ENCODE measurements at places on chromosomes 7 and 10. TPM values are rescaled to one million over a fixed set of nuclear protein-coding genes. Genes with fewer than 3 reads are reported as not detected.

- no peak for DNase-seq
Measured at GRCh38 chr10:74025380-74025978, 27.6 kb downstream of the VCL start.

Gene NPTX2
- total RNA-seq = not detected

Gene HOXA9
- total RNA-seq = not detected

DNA sequence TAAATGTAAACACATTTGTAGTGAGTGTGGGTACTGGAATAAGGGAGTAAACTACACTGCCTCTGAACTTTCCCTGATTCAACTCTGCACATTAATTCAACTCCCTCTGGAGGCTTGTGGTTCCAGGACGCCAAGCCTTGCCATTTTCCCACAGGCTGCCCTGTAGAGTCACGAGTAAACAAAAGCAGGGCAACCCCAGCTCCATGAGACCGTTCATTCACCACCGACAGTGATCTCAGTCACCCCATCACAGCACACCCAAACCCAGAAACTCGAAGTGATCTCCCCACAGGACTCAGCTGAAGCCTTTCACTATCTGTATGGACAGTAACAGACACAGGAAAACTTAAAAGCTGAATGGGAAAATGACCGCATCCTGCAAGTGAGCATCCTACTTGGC is 218.8 kb upstream of the FRMD4A start:
- DNase-seq = no peak

DNA sequence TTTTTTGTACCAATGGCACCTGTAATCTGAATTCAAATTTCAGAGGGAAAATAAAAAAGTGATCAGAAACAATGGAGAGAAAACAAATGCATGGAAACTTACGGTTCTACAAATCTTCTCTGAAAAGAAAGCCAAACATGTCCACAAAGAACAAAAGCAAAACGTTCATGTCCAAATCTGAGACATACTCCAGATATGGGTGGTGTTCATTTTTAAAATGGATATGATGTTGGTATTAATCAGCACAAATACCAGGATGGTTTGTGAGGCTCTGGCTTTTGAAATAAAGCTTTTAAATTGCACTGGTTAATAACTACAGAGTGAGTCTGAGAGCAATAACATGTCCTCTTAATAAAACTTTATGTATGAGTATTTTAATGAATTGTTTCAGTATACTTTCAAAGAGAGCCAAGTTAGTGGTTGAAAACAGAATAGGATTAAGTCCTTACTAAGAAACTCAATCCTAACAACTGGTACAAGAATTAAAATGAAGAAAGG is 366.4 kb downstream of the INHBA start:
- DNase-seq = no peak

Gene ITPRID1
- total RNA-seq = not detected

DNA sequence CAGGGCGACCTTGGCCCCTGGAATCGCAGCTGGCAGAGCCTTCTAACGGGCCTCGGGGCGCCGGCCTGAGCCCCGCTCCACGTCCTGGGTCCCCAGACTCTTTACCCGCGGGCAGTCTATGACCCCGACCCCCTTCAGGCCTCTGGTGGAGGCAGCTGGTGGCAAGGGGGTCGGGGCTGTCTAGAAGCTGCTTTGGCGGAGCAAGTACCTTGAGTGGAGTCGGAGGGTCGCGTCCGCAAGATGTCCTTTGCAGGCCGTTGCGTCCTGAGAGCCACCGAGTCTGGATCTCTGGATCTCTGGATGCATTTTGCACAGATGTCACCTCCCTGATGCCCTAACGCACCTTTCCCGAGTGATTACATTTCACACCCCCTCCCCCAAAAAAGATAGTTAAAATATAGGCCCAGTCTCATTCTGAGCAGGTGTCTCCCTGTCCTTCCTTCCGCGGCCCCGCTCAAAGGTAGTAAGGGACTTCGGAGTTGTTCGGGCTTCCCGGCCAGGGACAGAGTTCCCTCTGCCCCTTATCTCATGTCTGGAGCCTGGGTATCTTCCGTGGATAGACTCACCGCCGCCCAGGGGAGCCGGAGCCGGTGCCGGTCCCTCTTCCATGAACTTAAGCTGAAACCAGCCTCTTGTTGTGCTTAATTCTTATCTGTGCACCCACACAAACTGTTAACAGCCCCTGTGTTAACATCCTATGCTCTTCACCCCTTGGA is 457 bp downstream of the ACADSB start:
- DNase-seq = peak; percentile 76

Gene MEOX2
- not detected for total RNA-seq

GRCh38 chr10:132707776-132708171 is 78.2 kb downstream of the NKX6-2 start:
- DNase-seq = no peak

Gene COX19
- total RNA-seq = 15.3 TPM

GRCh38 chr7:6653071-6654003 is 16.2 kb downstream of the ZNF316 start:
- no peak for DNase-seq

- no peak for DNase-seq
Measured at GRCh38 chr10:119006451-119007210, 22.9 kb upstream of the NANOS1 start.

Gene AASS
- 0.47 TPM for total RNA-seq

GRCh38 chr7:99772565-99772964 is 11.4 kb downstream of the CYP3A4 start:
- no peak for DNase-seq

Gene ARPC1A
- 76.0 TPM for total RNA-seq

GRCh38 chr7:129675521-129675920 is 64.0 kb downstream of the NRF1 start:
- no peak for DNase-seq

- no peak for DNase-seq
Measured at GRCh38 chr7:77262316-77262715, 62.7 kb upstream of the FGL2 start.

- DNase-seq = no peak
Measured at GRCh38 chr10:22911889-22912762, 15.7 kb upstream of the ARMC3 start.

Gene FAM180A
- not detected for total RNA-seq

DNA sequence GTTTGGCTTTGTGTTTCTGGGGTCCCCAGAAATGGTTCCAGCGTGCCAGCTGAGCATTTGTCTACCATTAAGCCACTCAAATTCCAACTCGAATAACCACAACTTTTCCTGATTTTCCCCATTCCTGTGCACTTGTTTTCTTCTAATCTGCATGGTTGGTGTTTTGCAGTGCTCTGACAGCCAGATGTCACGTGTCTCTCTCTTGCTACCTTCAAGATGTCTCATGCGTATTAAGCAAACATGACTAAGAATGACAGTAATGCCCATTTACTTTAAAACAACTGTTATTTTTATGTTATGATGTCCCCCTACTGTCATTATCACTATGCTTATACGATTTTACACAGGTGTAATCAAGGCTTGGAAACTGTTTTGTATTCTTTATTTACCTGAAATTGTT is 35.2 kb upstream of the MXI1 start:
- no peak for DNase-seq

DNA sequence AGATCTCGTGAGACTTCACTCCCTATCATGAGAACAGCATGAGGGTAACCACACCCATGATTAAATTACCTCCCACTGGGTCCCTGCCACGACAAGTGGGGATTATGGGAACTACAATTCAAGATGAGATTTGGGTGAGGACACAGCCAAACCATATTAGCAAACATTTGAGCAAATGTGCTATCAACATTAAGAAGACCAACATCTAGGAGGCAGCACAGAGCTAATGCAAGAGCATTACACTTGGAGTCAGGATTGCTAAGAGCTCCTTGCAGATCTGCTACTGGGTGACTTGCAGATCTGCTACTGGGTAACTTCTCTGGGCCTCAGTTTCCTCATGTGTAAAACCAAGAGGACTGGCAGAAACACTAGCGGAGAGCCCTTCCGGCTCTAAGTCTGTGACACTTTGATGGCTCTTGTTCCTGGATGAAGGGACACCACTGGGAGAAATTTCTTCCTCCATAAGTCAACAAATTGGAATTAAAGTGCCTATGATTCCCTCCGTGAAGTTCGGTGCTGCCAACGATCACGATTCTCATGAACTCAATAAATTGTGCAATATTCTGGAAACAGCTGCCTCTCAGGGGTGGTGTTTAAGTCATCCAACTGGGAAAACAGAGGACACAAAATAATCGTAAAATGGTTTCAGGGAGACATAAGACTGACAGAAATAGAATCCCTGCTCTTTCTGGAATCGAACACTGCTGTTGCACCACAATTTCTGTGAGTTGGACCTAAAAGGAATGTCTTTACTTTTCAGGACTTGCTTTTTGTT is 115.8 kb upstream of the ITGB1 start:
- no peak for DNase-seq

DNA sequence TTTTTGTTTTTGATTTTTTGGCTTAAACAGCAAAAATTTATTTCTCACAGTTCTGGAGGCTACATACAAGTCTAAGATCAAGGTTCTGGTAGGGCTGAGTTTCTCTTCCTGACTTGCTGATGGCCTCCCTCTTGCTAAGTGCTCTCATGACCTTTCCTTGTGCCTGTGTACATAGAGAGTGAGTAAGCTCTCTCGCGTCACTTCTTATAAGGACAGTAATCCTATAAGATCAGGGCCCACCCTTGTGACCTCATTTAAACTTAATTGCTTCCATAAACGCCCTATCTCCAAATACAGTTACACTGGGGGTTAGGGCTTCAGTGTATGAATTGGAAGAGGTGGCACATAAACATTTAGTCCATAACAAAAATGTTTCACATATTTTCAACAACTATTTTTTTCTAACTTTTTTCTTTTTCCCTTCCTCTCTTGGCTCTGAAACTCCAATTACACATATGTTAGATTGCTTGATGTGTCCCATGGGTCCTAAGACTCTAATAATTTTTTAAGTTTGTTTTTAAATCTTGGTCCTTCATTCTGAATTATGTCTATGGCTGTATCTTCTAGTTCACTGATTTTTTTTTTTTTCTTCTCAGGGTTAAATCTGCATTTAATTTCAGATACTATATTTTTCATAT is 149.8 kb downstream of the HBP1 start:
- no peak for DNase-seq

DNA sequence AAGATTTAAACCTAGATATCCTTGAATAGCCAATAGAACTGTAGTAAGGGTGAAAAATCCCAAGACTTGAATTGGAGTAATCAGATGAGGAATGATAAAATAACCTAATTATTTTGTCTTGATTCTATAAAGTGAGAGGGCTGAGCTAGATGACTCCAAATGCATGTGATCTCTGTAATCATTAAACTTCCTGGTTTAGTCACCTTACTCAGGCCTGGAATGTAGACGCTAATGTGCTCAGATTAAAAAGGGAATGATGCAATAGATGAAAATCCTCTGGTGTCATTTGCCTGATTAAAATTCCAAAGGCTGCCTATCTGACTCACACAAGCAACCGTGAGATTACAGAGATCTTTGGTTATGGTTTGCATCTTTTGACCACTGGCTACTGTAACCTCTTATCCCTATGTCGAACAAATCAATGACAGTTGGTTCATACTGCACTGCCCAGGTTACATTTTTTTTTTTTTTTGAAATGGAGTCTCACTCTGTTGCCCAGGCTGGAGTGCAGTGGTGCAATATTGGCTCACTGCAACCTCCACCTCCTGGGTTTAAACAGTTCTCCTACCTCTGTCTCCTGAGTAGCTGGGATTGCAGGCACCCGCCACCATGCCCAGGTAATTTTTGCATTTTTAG is 2.9 kb upstream of the HKDC1 start:
- no peak for DNase-seq

- no peak for DNase-seq
Measured at GRCh38 chr10:44760513-44760912, 150.6 kb upstream of the TMEM72 start.

DNA sequence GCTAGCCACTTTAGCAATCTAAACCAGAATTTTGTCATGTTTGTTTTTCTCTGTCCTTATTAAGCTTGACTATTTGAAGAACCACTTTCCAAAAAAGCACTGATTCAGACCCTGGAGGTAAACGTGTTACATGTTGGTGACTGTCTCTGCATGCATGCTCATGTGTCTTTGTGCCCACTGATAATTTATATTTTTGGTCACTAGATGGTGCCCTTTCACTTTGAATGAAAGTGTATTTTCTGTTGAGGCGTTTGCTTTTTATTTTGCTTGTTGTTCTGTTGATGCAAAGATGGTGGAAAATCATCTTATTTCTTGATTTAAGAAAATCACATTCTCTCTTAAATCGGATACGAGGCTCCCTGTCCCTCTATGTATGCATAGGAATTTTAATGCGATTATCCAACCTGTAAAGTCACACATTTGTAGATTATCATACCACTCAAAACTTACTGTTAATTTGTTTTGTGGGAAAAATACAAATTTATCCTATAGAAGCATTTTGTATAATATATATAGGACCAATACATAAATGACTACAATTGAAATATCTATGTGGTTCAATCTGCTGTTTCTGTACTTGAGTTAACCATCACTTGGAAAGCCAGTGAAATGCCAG is 269.3 kb downstream of the BICC1 start:
- DNase-seq = peak; percentile 62

Gene CYP26C1
- 0.07 TPM for total RNA-seq

Gene ADRB1
- not detected for total RNA-seq

Gene ANXA11
- total RNA-seq = 232 TPM

DNA sequence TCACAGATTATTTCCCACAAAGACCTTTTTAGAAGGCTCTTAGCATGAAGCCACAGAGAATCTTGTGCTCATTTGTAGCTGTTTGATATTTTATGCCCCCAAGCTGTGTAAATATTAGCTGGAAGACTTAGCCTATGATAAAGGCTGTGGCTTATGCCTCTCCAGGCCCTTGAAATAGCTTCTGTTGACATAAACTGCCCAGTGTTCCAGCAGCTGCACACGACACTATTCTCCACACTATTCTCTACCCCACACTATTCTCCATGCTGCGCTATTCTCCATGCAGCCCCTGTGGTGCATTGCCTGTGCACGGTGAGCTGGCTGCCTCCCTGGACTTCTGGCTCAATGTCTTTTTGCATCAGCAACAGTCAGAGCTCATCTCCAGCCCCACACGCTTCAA is 13.1 kb downstream of the DDC start:
- no peak for DNase-seq

Gene CYP3A4
- not detected for total RNA-seq

DNA sequence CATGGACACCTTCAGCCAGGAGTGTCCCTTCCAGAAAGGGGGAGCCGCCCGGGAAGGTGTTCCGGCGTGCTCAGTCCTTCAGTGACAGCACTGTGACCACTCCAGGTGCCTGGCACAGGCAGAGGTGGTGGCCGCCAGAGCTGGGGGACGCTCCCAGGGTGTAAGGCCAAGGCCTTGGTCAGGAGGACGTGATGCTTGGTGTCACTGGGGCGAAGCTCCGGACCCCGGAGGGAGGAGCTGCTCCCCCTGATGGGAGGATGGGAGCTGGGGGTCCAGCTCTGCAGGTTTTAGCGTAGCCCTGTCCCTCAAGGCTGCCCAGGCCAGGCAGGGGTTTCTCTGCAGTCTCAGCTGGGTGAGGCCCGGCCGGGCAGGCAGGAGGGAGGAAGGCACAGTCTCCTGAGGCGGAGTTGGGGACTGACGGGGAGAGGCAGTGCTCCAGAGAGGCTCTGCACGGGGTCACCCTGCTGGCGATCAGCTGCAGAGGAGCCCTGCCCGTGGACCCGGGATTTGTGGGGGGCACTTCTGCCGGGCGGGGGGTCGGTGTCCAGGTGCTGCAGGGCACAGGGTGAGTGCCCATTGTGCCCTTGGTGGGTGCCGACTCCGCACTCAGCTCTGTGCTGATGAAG is 56.5 kb upstream of the DNAJB6 start:
- DNase-seq = no peak
